ENCODE measurements at places on chromosomes 5 and 9.

DNA sequence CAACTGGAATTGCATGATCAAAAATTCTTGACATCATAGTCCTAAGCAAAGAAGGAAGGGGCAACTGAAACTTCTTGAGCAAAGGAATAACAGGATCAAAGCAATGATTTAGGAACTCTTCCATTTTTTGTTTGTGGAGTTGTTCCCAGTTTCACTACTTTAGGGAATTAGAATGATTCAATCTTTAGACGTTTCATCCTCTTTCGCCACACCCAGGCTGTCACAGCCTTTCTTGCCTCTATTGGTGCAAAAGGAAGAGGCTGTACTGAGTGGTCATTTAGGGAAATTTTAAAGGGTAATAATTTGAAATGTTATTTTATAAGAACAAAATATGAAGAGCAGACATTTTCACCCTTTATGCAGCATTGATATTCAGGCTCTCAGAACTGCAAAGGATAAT is 1026.0 kb upstream of the ARRDC3 start:
- no peak for DNase-seq

DNA sequence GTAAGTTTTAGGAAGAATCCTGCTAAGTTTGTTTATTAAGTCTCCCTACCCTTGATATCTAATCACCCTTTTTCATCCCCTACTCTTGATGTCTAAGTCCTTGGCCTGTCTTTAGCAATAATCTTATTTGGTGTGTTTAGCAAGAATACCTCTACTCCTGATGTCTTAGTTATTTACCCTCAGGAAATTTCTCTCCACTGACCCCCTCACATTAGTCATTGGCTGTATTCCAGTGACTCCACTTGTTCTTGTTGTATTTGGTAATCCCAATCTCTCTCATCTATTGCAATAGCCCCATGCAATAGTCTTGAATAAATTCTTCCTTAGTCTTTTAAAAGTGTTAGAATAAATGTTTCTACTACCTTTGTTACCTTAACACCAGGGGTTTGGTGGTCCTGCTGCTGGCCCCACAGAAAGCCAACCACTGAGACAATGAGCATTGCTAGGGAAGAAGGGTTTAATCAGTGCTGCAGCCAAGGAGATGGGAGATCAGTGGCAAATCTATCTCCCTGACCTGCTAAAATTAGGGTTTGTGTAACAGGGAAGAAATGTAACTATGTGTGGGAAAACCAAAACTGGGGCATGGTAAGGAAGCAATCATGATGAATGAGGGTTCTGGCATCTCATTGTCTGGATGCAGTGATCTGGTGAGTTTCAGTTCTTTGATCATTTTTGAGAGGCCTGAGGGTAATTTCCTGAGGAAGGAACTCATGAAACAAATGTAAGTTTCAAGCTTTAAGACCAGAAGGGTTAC is 236.4 kb upstream of the DAB2 start:
- no peak for DNase-seq

- no peak for DNase-seq
These were observed 23.4 kb upstream of the GLRA1 start for GRCh38 chr5:151947931-151948608.

- no peak for DNase-seq
These were observed 125.3 kb downstream of the GABBR2 start for GRCh38 chr9:98583417-98583816.

GRCh38 chr9:4654084-4654483 is 8.0 kb upstream of the PLPP6 start:
- no peak for DNase-seq

DNA sequence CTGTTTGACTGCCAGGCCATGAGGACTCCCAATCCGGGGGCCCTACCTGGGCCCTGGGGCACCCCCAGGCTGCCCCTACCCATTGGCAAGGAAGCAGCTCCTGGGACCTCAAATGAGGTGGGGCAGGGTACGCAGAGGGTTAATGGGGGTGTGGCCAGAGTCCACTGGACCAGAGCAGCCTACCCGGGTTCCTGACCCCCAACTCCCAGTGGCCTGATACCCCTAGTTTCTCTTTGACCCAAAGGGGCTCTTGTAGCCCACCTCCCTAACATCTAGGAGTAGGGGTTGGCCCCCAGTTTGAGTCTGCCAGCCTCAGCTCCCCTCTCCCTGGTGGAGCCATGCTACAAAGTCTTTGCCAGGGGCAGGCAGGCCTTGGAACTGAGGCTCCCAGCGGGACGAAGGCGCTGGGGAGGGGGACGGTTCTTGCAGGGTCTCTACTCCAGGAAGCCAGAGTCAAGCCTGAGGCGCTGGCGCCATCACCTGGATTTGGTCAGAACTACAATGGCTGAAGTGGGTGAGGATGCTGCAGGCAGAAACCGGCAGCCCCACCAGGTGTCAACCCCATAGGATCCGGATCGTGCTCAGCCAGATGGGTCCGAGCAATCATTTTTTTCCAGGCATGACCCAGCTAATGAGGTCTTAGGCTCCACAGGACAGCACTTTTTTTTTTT is 8.4 kb upstream of the CERCAM start:
- peak; percentile 64 for DNase-seq

DNA sequence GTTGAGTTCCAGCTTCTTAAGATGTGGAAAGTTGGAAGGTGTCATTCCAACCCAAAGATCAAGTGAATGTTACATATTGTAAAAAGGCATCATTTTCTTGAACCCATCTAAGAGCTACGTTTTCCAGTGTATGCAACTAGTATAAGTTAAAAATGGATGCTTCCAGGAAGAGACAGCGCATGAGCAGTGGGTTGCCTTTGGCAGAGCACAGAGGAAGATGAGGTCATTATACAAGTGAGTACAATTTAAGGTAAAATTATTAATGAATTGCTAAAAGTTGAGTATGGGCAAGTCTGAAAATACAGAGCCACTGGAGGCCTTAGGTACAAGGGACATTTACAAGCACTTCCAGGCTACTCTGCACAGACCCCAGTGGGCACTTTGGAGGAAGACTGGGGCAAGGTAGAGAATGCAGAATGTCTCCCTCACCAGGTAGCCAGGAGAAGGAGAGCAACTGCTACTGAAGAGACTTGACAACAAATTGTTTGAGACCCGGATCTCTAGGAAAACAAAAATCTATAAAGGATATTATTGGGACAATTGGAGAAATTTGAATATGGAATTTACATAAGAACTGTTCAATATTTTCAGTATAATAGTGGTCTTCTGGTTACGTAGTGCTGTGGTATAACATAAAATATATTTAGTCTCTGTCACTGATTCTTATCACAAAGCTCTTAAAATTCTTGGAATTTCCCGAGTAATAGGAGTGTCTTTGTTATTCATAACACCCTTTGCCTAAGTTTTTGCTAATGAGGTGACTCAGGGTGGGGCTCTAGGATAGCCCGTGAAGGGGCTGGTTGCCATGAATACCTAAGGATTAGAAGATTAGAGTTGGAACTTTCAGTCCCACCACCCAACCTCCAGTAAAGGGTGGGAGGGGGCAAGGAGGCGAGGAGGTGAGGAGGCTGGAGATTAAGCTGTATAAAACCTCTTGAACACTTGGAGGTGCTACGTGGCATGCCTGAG is 129.9 kb upstream of the FER start:
- DNase-seq, result no peak

GRCh38 chr9:127549751-127550150 is 62.3 kb upstream of the STXBP1 start:
- no peak for DNase-seq

GRCh38 chr9:123724211-123724796 is 205.6 kb downstream of the DENND1A start:
- no peak for DNase-seq

- no peak for DNase-seq
These were observed 72.5 kb upstream of the MAP1B start for GRCh38 chr5:72034770-72035169.

GRCh38 chr5:102737805-102738469 is 17.2 kb upstream of the PAM start:
- no peak for DNase-seq

DNA sequence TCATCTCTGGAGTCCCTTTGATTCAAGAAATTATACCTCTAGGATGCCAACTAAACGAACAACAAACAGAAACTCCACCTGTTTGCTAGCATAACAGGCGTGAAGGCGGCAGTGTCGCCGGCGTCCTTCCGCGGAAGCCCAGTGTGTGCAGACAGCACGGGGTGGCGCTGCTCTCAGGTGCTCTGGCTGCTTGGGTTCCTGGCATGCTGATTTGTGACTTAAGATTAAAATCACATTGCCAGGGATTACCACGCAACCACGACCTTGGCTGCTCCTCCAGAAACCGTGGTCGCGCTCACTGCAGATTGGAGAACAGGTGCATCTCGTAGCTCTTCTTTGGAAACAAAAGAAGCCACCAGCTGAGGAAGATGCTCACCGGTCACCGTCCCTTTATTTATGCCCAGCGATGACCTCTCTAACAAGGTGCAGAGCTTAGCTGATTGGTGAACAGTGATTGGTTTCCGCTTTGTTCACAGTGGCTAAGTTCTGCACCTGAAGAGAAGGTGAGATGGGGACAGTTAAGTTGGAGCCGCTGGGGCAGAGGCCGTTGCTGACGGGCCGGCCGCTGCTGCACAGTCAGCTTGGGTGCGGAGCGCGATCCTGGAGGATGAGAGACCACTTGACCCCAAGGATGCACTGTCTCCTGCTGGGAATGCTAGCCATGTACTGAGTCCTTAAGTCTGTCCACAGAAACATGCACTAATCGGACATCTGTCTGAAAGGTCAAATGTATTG is 232.3 kb downstream of the FANCC start:
- DNase-seq, result peak; percentile 39

DNA sequence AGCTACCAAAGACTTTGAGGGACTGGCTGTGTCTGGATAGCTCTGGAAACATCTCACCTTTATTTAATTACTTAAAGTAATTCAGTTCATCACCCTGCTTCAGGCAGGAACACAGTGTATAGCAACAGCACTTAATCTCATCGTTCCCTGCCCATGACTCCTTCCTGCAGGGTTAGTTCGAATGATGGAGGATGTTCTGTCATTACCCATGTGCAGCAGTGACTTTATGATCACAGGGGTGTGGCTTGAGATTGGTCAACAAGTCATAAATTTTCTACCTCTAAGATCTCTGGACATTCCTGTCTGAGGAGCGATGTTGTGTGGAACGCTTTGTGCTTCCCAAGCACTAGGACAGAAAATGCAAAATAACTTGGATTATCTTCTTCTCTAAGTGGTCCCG is 37.1 kb upstream of the PRUNE2 start:
- DNase-seq, result no peak

DNA sequence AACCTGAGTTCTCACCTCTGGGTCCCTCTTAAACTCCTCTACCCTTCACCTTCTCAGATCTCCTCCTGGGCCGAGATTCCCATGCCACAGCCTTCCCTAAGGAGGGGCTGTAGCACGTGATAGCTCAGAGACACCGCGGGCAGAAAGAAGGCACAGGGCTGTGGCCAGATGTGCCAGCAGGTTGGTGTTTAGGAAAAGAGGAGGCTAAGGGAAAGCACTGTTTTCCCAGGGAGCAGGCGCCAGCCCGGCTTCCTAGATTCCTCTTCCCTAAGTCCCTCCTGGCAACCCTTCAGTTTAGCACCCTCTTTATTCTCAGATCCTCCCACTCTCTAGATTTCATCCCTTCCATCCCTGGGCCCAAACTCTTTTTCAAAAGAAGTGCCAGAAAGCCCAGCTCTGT is 59.4 kb upstream of the CCNG1 start:
- DNase-seq, result no peak

GRCh38 chr9:83765376-83765775 is 52.2 kb downstream of the GKAP1 start:
- no peak for DNase-seq

GRCh38 chr5:150341331-150341730 is 16.2 kb upstream of the TCOF1 start:
- no peak for DNase-seq

DNA sequence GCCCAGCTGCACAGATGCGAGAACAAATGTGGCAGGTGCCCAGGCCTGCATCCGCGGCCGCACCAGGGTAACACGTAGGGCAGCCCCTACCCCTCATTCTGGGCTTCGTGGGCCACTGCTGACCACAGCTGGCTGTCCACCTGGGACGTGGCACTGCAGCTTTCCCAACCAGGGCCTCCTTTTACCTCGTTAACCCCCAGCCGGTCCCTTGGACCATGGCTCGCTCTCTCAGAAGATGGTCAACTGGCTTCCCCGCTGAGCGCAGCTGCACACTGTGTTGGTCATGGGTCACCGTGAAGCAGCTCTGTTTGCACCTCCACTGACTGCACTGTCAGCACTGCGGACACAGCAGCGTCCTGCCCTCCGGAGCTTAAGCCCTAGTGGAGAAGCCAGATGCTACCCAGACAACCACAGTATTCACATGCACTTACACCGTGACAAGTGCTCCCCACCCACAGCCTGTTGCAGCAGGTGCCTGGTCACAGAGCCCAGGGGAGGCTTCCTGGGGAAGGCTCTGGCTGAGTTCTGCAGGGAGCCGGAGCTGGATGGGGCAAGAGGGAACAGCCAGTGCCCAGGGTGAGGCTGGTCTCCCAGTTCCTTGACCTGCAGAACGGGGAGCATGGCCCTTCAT is 10.5 kb upstream of the PLEKHG4B start:
- DNase-seq, result no peak

DNA sequence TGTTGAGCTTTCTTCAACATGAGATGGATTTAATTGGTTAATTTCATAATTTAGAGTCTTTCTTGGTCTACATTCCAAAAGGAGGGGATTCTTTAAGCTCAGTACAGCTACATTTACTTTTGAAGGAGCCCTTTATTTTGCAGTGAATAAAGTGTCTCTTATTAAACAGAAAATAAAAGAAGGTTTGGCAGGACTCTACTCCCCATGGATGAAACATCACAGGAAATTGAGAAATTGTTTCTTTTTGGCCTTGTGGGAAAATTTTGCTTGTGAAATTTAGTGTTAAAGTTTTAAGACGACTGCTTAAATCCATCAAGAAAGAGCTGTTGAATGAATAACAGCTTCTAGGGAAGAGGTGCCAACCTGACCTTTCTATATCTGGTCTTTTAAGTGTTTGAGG is 187.7 kb downstream of the NTRK2 start:
- no peak for DNase-seq

DNA sequence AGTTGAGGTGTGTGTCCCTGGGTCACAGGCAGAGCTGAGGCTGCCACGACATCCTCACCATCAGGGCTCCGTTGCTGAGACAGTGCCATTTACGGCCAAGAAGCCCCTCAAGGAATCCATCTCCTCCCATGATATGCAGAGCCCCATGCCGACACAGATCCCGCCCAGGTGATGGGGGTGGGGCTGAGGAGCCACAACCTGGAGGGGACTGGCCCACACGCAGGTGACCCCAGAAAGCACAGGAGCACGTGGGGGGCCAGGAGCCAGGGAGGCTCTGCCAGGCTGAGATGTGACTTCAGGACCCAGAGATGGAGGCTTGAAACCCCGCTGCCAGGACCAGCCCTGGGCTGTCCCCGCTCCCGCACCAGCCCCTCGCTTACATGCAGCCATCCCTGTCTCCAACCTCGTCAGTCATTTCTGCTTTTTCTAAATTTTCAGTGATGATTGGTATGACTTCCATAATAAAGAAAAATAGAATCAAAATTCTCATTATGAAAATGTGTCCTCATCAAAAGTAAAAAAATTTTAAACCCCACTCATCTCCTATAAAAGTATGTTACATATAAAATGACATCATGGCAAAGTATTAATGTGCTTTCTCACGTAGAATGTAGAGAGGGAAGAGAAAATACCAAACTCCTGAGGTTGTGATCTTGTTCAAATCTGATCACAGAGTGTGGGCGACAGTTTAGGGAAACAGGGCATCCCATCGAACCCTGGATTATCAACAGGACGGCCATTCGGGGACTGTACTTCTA is 98.0 kb upstream of the SARDH start:
- no peak for DNase-seq

GRCh38 chr5:117204926-117205869 is 630.6 kb upstream of the SEMA6A start:
- DNase-seq, result no peak
